Activated CD4-positive, alpha-beta T cell treated with anti-CD3 and anti-CD28 coated beads, Interleukin-10, Interleukin-2, amounts not matched to agents 100 ng/mL and 50 ng/mL, durations not matched to agents 16 hours and 8 hours (primary cell): ENCODE measurements at places on chromosomes 11 and 22.
A peak's percentile ranks its signal among the peaks of the same experiment; 100 is the strongest.

DNA sequence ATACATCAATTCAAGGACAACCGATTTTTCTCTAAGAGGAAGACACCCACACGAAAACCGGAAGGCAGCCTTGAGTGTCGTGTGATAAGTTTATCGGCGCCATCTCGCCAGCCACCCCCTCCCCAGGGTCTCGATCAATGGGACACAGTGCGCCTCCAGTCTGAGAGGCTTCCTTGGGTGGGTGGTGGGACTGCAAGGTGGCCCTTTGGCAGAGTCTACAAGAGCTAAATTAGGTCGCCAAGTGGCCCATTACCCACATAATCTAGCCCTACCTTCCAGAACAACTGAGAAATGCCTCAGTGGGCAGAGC lies 64.0 kb downstream of the CD6 start:
- DNase-seq, result no peak

DNA sequence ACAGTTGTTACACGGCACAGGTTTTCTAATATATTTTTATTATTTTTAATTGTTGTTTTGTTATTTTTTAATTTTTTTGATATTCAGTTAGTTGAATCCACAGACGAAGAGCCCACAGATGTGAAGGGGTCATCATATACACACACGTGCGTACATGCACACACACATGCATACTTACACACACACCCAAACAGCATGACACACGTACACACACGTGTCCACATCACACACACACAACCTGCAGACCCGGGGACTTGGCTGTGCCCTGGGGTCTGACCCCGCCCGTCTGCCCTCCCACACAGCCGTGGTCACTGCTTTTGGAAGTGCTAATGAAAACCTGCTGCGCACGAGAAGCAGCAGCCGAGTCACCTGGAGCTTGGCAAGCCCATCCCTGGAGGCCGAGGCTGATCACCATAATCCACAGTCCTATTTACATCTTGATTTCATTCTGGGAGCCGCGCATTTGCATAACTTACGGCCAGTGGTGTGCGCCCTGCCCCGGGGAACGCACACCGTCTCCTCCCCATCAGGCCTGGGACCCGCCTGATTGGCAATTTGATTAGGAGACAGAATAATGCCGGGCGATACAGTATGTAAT lies 110.3 kb downstream of the BRD1 start:
- DNase-seq, result no peak

DNA sequence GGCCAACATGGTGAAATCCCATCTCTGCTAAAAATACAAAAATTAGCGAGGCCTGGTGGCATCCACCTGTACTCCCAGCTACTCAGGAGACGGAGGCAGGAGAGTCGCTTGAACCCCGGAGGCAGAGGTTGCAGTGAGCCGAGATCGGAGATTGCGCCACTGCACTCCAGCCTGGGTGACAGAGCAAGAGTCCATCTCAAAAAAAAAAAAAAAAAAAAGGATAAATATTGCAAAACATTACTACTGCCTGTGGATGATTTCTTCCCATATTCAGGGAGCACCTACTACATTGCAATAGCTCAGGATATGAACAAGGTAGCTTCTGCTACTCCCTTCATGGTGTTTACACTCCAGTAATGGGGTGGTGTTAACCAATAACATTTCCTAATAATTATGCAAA lies 980.6 kb downstream of the NTM start:
- DNase-seq, result no peak

DNA sequence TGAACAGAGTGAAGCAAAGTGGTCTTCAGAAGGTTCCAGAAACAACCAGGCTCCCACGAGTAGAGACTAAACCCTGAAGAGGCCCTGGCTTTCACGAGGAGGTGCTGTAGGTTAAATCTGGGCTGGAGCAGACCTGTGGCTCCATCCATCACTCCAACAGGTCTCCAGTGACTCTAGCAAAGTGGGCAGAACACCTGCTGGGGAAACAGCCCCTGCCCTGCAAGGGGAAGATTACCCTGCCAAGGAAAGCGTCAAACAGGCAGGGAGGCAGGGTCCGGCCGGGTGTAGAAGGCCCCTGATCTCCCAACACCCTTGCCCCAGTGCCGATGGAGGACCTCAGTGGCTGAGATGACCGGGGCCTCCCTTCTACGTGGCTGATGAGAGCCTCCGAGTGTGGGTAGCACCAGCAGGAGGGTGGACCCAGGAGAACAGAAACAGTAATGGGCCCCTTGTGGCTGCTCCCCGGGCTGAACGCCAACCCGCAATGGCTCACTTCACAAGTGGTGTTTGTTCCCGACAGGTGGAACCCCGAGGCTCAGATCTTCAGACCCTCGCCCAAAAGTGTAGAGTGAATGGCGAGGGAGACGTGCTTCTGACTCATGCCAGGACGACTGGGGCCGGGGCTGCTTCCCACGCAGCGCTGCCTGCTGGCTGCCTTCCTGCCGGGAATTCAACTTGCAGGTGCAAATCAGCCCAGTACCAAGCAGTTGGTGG lies 112.0 kb downstream of the SHANK2 start:
- no peak for DNase-seq

GRCh38 chr11:95593111-95593510 lies 196.5 kb downstream of the FAM76B start:
- DNase-seq, result no peak

DNA sequence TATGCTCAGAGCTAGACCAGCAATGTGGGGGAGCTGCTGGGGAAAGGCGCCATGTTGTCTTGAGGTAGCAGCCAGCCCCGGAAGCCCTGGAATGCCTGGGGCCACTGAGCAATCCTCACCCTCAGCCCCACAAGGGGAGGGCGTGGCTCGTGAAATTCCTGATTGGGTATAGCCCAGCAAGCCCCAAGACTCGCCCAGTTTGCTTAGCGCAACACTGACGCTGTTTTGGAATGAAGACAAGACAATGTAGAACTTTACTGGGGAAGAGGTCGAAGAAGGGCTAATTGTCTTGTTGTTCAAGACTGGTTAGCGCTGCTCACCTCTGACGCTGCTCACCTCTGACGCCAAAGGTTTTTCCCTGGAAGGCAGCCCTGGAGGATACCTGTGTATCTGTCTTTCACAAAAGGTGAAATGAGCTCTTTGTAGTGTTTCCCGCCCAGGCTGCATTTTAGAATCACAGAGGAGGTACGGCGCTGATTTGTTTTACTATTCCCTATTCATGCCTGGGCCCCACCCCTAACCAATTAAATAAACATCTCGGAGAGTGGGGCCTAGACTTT lies 47.6 kb downstream of the ST3GAL4 start:
- DNase-seq, result no peak

DNA sequence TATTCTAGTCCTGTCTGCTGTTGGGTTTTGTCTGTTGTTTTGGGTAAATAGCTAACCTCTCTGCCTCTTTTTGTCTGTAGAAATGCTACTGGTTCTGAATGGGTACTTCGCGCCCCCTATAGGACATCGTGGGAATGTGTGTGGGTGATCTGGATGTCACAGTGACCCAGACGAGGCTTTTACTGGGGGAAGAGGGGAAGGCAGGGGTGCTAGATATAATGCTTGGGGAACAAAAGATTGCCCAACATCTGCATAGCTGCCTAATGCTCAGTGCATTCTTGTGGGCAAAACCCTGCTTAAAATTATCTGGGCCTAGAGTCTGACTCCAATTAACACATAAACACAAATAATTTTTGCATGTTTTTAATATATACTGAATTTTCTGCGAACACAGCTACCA lies 57.7 kb downstream of the BMAL1 start:
- DNase-seq, result peak; percentile 80

DNA sequence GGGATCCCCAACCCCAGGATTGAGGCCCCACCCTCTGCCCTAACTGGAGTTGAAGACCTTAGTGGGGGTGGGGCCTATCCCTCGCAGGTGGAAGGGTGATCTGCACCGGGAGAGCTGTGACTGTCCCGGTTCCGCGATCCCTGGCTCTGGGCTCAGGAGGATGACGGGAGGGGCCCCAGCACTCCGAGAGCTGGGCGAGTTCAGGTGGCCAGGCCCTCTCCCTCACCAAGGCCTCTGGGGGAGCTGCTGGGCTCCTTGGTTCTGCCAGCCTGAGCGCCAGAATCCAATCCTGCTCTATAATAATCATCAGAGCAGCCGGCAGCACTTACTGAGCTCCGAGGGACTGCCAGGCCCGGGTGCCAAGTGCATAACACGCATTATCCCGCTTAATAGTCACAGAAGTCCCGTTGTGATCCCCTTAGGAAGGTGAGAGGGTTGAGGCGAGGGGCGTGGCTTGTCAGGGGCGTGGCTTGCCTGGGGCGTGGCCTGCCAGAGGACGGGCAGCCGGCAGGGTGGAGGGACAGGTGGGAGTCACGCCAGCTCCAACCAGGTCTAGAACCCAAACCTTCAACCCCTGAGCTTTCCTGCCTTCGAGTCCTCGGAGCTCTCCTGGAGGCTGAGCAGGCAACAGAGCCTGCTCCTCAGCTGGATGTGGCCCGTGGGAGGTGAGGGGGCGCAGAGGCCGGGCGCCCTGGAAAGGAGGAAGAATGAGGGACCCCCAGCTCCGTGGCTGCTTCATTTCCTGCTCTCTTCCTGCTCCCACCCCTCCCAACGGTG lies 7.3 kb upstream of the SYT7 start:
- DNase-seq, result peak; percentile 35

DNA sequence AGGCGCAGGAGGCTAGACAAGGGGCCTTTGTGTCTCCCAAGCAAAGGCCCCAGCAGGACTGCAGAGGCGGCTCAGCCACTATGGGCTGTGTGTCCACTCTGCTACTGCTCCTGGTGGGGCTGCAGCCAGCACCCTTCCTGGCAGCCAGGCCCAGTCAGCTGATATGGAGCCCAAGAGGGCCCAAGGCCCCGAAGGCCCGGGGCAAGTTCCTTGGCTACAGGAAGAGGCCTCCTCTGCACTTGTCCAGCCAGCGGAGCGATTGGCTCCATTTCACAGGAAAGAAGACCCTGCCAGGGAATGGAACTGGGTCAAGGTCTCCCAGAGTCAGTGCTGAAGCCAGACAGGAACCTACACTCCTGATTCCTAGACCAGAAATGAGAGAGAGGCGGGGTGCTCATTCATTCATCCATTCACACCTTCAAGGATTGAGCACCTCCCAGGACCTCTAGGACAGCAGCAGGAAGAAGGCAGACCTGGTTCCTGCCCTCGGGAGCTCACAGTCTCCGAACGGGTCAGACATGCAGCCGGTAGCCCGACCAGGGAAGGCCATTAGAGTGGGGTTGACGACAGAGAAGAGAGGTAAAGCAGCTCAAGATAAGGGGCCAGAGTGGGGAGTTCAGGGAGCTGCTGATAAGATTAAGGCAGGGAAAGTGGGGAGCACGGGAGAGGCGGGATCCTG lies 811 bp upstream of the P2RY2 start:
- no peak for DNase-seq

GRCh38 chr22:19819208-19819910 lies 35.3 kb downstream of the GNB1L start:
- DNase-seq, result no peak

- DNase-seq, result no peak
Measured at GRCh38 chr11:117840881-117841550, 16.5 kb upstream of the FXYD2 start.

DNA sequence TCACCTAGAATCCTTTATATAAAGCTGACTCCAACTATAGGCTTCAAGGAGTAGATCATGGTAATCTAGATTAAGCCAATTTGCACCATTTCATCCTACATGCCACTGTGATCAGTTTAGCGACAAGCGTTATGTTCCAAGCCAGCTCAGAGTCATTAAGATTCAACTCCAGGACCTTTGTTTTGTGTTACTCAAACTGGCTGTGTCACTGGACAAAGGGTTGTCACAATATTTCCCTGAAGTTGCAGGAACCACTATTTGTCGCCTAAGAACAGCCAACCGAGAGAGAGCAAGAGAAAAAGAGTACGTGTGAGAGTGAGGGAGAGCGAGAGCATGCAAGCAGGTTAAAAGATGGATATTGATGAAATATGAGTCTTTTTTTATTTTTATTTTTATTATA lies 104.8 kb downstream of the USP35 start:
- DNase-seq, result no peak

- DNase-seq, result peak; percentile 72
Measured at GRCh38 chr11:63537293-63538101, 889 bp downstream of the PLAAT4 start.
